ENCODE measurements at places on chromosomes 16 and 17.

GRCh38 chr17:55342800-55343585 lies 78.2 kb downstream of the HLF start:
- DNase-seq, result no peak

GRCh38 chr17:76009969-76010661 lies 9.5 kb downstream of the CDK3 start:
- DNase-seq, result no peak

- peak; percentile 57 for DNase-seq
These were observed 804 bp downstream of the TGFB1I1 start for GRCh38 chr16:31472709-31473203.

GRCh38 chr16:9874219-9874618 lies 308.0 kb downstream of the GRIN2A start:
- DNase-seq, result no peak

DNA sequence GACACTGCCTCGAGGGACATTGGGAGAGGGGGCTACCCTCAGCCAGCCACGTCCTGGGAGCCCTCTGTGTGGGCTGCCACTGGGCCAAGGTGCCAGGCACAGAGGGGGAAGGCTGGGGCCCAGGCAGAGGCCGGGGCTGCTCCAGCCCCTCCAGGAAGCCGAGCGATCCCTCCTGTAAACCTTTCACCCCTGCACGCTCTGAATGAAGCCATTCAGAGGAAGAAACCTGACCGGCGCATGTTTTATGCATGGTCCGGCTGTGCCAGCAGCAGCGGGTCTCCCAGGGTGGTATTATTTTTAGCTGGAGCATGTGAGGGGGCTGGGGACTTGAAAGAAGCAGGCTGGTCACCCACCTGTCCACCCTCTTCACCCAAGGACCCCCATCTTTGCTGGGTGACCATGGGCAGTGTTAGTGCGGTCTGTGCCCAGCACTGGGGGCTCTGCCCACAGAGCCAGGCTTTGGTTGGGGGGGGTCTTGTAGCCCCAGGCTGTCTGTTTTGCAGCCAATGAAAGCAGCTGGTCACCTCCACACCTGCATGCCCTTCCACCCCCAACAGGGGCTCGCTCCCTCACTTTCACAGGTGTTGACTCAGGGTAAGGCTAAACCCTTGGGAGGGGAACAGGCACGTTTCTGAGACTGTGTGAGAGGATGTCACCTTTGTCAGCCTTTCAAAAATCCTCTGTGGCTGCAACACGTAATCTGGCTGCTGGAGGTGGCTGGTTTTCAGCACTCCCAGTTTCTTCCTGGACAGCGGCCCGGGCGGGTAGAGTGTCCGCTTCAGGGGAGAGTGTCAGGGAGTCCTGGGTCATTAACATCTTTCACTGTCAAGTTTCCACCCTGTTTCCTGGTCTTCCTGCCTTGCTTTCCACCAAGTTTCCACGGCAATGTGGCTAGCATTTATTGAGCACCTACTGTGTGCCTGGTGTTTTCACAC lies 77.1 kb upstream of the BRD7 start:
- DNase-seq, result no peak

DNA sequence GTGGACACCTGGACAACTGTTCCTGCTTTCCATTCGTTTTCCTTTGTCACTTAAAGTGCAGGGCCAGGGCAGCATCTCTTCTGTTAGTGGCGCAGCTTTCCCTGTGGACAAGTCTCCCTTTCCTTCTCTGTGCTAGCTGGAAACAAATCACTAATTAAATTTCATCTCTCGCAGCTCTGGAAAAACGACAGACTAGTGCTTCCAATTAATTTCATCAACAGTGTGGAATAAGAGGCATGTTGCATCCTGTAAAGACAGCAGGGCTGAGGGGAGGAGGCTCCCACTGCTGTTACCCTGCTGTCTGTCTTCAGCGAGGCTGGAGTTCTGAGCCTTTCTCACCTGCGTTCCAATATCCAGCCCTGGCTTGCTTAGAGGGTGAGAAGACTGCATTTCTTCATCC lies 352.1 kb upstream of the HSBP1 start:
- no peak for DNase-seq

DNA sequence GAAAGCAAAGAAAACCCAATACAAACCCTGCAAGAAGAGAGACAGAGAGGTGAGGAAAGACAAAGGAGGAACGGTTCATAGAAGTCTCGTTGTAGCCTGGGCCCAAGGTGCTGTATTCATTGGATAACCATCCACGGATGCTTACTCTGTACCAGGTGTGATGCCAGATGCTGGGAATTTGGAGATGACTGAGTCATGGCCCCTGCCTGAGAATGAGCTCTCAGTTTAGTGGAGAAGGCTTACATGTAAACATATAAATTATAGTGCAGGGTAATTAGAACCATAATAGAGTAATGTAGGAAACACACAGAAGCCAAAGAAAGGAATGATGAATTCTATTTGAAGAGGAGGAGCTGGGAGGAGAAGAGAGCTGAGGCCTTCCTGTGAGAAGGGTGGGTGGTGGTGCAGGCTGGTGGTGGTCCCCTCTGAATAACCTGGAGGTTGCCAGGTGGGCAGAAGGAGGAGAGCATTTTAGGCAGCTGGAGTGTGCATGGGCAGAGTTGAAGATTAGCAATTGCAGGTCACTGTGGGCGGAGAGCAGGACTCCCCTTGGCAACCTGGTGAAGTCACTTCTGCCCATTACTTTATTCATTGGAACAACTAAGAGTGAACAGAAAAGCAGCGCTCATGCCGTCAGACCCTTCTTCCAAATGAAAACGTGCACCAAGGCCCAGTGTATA lies 7.7 kb upstream of the ZG16 start:
- DNase-seq, result no peak

DNA sequence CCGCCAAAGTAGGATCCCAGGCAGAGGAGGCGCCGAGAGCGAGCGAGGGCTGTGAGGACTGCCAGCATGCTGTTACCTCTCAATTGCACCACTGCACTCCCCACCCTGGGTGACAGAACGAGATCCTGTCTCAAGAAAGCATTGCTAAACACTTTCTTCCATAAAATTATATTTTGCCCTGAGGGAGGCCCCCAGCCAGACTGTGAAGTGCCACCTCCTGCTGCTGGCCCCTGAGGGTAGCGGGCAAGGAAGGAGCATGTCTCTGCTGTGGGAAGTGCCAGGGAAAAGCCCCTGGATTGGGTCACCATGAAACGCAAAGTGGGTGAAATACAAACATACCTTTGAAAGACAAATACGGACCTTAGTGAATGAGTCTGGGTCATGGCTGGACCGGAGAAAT lies 78.0 kb upstream of the AMZ2 start:
- no peak for DNase-seq

DNA sequence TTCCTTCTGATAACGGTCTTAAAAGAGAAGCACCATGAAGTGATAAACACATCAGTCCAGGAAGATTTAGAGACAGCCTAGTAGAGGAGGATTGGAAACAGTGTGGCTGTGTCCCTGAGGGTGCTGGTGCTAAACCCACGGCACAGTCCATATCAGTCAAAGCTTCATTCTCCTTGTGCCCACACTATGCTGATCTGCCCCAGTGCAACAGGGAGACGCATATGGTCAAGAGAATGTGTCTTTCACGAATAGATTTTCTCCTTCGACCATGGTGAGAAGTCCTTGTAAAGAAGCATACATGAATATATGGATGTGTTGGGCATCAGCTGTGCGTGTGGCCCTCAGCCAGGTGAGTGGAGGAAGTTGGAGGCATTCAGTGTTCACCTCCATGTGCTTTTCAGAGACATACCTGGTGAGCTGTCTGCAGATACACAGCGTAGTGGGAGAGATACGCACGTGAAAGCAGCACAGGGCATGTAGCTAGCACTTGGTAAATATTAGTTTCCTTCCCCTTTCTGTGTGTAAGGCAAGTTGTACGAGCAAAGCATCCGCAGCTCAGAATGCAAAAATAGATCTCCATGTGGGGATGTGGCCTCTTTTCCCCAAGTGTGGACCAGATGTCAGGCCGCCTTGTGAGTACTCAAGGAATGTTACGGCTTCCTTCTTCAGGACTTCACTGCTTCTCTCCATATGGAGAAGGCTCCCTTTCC lies 29.4 kb downstream of the HLF start:
- DNase-seq, result no peak

DNA sequence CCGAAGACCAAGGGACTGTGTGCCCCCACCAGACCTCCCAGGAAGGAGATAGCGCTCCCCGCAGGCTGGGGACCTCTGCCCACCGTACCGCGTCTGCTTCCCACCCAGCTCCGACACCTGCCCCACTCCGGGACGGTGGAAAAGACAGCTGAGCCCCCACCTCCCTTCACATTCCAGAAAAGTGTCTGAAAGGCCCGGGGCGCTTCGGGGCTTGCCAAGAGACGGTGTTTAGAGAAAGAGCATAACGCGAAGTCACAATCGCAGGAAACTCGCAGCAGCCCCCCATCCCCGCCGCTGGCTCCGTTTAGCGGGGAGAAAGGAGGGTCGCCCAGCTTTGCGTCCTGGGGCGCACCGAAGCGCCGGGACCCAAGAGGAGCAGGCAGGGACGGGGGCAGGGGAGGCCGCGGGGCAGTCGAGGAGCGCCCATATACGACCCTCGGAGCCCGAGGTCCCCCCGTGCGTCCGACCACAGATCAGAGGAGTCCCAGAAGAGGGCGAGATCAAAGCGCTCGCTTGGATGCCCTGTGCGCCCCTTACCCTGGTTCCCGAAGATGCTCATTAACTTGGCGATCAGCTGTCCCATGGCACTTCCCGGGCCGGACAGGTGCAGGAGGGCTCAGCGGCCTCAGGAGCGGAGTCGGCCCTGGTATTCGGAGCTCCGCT lies 652 bp downstream of the ARL5C start:
- DNase-seq, result no peak

GRCh38 chr17:78708510-78708973 lies 73.5 kb downstream of the CYTH1 start:
- peak; percentile 63 for DNase-seq

- no peak for DNase-seq
These were observed 33.0 kb downstream of the MPRIP start for GRCh38 chr17:17075125-17075781.

- no peak for DNase-seq
These were observed 219.0 kb downstream of the FTO start for GRCh38 chr16:53922807-53923571.

DNA sequence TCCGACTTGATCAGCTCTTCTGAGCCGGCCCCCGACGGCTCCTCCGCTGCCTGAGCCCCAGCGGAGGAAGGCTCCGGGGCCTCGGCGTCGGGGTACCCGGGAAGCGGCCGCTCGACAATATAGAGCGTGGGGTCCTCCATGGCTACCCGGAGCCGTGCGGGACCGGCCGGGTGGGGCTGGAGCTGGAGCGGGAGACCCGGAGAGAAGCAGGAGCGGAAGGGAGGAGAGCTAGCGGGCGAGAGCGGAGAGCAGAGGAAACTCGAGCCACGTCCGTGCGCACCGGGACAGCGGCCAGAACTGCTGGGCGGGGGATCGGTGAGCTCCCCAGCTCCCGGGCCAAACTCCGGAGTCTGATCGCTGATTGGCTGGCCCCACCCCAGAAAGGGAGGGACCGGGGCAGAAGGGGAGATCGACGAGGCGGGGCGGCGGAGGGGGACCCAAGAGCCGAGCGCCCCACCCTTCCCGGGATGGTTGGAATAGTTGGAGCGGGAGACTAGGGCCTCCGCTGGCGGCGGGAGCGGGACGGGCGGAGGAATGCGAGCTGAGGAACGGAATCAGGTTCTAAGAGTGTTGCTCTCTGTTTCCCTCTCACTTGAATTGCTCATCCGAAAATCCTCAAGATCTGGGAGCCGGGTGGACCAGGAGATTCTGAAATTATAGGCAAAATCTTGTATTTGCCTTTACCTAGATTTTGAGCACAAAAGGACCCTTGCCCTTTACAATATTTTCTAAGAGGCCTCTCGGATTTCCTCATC lies at the start of gene CAVIN1:
CAVIN1 (minus strand) TSS at position 299 of the 755 bp plus-strand sequence; CDS start at position 140, 159 bp downstream.
- DNase-seq, result peak; percentile 58

DNA sequence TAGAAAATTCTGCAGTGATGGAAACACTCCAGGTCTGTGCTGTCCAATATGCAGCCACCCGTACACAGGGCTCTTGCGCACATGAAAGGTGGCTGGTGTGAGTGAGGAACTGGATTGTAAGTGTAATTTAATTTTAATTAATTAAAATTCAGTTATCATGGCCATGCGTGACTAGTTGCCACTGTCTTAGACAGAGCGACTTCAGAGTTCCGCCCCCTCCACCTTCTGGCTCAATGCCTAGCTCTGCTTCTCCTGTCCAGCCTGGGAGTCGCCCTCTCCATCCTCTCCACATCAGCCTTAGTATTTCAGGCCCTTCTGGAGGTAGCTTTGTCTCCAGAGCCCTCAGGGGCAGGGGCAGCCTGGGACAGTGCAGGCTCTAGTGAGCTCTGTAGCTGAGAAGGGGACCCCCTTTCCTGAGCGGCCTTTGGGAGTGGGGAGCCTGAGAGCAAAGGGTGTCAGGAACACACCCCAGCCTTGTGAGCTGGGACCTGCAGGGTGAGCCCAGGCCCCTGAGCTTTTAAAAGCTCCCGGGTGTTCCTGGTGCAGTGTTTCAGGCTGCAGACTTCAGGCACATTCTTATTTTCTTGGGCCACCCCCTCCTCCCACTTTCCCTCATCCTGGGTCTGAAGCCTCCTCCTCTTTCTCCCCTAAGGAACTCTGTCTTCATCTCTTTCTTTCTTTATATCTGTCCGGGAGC lies 99.4 kb downstream of the IRF8 start:
- DNase-seq, result no peak

- no peak for DNase-seq
These were observed 110.2 kb downstream of the HS3ST3A1 start for GRCh38 chr17:13491491-13491890.

DNA sequence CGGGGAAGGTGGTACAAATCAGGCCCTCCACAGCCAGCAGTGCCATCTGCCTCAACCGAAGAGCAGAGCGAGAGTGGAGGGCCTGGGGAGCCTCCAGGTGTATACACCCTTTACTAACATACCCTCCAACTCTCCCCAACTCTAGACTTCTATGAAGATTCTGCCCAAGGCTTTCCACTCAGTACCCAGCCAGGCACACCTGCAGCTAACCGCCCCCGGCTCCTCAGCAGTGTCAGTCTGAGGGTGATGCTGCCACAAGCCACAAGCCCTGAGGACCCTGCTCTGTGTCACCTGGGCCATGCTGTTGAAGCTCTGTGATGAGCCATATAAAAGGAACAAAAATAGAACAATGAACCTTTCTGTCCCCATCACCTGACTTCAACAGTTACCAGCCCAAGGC lies 3.8 kb downstream of the CENPV start:
- no peak for DNase-seq

GRCh38 chr17:34275881-34276280 lies 5.9 kb downstream of the CCL7 start:
- DNase-seq, result no peak

DNA sequence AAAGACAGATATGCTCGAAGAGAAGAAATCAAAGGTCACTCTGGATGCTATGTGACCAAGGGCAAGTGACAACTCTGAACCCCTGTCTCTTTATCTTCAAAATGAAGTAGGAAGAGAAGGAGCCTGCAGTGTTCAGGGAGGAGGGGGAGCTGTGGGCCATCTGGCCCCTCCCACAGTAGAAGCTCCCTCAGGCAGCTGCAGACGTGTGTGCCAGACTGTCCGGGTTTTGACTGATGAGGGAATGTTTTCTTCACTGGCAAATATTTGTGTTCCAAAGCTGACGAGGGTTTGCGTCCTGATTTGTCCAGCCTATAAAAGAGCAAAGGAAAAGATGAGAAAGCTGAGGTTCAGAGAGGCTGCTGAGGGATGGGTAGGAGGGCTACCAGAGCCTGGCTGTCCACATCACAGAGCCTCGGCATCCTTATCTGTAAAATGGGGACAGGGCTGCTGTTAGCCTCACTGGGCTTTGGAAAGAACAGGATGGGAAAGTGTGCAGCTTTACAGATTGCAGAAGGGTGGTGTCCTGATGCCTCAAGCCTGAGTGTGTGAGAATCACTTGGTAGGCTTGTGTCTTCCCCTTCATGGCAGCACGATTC lies 1.8 kb upstream of the GINS2 start:
- DNase-seq, result no peak

GRCh38 chr17:1776328-1776727 lies 14.5 kb downstream of the SERPINF1 start:
- DNase-seq, result no peak
